NCI-H2081 treated with DMSO at 0.1 percent for 48 hours (cell line): ENCODE measurements at places on chromosomes 3 and 15.

DNA sequence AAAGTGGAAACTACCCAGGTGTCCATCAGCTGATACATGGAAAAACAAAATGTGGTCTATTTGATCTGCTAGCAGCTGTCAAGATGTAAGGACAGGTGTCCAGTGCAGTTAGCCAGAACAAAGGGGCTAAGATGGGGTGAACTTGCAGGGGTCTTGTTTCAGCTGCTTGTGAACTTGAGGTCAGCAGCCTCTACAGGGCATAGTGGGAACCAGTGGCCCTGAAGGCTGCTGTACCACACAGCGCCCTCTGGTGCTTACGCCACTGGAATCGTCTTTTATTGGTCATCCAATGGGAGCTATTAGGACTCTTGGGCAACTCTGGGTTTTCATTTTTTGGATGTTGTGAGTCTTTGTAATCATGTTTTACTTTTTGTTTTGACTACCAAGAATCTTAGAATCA, 62.2 kb upstream of the CTSH start:
- DNase-seq: no peak

GRCh38 chr3:135456108-135456790, 509.3 kb upstream of the PPP2R3A start:
- DNase-seq: no peak

GRCh38 chr3:78604341-78604740, 1163.5 kb downstream of the ROBO1 start:
- no peak for DNase-seq

GRCh38 chr3:56856752-56857151, 55.0 kb upstream of the ARHGEF3 start:
- no peak for DNase-seq

GRCh38 chr15:98955331-98955730, 52.3 kb downstream of the PGPEP1L start:
- no peak for DNase-seq

GRCh38 chr3:115912372-115912771, 289.1 kb downstream of the GAP43 start:
- DNase-seq: no peak

GRCh38 chr15:77042955-77043920, 27.7 kb downstream of the TSPAN3 start:
- DNase-seq: no peak

- DNase-seq: peak; percentile 11
Observed at GRCh38 chr3:188262913-188263683, 109.1 kb downstream of the LPP start.

- no peak for DNase-seq
Observed at GRCh38 chr15:77239882-77240608, 169.1 kb upstream of the TSPAN3 start.

DNA sequence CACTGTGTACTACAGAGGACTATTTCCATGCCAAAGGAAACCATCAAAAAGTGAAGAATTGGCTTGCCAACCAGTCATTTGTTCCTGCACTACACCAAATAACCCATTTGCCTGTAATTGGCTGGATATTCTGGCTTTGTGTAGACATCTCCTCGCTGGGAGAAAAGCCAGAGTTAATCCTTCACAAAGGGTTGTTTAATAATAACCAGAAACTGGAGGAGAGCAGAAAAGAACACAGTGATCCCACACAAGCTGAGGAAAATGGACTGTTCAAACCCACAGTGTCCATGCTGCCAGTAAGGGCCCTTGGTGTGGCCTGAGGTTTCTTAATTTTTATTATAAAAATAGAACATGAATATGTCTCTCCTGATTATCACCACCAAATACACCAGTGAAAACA, 294.0 kb downstream of the RORA start:
- DNase-seq: no peak

GRCh38 chr15:42549032-42549491, 424 bp downstream of the HAUS2 start:
- DNase-seq: no peak

- DNase-seq: no peak
Observed at GRCh38 chr3:30350901-30351300, 255.5 kb upstream of the TGFBR2 start.

DNA sequence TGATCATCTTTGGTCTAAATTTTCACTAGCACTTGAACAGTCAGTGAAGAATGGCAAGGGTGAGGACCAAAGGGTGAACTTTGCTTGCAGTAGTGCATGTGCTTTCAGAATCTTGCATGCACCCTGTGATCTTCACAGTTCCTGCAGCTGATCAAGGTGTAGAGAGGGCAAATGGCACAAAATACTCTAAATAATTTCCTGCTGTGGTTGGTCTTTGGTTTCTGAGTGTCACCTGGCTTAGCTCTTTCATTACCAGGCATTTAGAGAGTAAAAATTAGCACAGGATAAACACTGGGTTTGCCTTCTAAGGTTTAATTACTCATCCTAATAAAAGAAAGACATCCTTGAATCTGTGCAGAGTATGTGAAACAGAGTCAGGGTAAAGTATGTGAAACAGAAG, 11.4 kb downstream of the TIPARP start:
- DNase-seq: no peak

- DNase-seq: no peak
Observed at GRCh38 chr15:74316141-74316540, 51.3 kb downstream of the CYP11A1 start.

GRCh38 chr3:192273001-192273696, 454.2 kb downstream of the FGF12 start:
- DNase-seq: no peak

DNA sequence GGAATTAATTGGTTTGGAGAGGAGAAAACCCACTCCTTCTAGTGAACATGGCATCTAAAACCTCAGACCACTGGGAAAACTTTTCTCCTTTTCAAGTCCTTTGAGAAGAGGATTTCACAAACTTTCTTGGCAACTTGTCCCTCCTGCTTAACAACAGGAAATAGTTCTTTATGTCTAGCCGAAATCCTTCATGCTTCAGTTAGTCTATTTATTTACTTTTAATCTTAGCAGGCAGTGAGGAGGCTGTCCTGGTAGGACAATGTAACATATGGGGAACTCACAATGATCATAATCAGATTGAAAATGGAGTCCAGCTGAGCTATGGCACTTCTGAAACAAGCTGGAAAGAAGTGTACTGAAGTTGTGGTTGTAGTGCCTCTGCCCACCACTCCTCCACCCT, 50.6 kb downstream of the KY start:
- DNase-seq: no peak

GRCh38 chr15:95267481-95267880, 1036.1 kb downstream of the MCTP2 start:
- no peak for DNase-seq

- no peak for DNase-seq
Observed at GRCh38 chr15:81575436-81576123, 201.6 kb upstream of the TMC3 start.

- no peak for DNase-seq
Observed at GRCh38 chr15:95897651-95898050, 432.8 kb upstream of the NR2F2 start.

DNA sequence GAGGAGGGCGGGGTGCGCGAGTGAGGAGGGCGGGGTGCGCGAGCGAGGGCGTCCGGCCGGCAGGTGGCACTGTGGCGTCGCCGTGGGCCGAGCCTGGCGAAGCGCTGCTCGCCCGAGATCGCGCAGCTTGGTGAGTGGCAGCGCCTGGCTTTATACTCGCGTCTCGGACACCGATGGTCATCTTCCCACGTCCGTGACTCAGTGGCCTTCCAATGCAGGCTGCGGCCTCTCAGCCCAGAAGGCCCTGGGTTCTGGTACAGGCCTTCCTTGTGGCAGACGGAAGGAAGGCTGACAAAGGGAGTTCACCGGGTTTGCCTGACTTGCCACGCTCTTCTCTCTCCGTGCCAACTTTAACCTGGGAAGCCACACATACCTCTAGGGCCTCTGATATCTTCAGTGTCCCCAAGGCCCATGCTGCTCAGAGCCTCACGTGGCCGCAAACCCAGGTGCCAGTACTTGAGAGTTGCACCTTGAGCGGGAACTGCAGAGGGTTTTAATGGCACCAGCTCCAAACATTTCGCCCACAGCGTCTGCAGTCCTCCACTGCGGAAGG, 195.3 kb upstream of the LYSMD4 start:
- no peak for DNase-seq

GRCh38 chr3:72977060-72977808, 19.4 kb upstream of the PPP4R2 start:
- no peak for DNase-seq

GRCh38 chr3:194828926-194829325, 143.2 kb downstream of the FAM43A start:
- no peak for DNase-seq

DNA sequence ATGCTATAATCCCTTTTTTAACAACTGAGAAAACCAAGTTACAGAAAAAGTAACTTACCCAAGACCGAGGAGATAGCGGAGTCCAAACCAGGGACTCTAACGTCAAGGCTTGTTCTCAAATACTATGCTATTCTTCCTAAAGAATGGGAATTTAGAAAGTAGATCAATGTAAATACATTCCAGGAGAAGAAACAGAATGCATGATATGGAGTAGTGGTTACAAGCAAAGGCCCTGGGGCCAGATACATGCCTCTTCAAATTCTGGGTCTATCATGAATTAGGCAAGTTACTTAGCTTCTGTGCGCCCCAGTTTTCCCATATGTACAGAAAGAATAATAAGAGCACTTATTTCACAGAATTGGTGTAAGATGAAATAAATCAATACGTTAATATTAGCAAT, 102.0 kb upstream of the CHMP2B start:
- no peak for DNase-seq

DNA sequence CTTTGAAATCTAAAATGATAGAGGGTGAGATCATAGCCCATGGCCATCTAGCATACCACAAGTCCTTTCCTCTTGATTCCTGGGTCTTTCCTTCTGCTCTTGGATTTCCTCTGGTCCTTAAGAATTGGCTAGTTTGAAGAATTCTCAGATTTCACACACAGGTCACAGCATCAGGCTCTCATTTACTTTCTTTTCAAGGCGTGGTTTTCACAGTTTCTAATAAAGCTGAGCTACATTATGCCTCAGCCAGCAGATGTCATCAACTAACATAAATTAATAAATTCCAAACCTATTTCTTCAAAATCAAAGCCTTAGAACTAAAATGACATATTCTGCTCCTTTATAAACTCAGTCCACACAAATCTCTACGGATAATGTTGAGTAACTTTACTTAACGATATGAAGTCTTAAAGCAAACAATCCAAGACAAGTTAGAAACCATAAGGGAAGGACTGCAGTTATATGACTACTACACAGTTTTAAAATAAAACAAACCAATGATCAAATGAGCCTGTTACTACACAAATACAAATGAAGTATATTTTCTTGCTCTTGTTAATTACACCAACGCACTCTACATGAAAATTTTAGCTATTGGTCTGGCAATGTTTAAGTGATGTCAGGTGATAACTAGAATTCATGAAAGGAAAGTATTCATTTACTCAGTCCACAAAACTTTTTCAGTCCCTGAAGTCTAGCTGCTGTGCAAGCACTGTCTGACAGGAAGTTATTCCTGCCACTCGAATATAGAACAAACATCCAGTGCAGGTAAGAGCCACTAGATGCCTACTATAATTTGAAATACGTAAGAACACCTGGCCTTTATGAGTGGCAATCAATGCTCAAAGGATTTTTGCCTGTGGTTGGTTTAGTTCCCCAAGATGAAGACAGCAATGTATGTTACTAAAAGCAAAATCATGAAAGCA, 9.2 kb downstream of the CCDC14 start:
- peak; percentile 21 for DNase-seq

DNA sequence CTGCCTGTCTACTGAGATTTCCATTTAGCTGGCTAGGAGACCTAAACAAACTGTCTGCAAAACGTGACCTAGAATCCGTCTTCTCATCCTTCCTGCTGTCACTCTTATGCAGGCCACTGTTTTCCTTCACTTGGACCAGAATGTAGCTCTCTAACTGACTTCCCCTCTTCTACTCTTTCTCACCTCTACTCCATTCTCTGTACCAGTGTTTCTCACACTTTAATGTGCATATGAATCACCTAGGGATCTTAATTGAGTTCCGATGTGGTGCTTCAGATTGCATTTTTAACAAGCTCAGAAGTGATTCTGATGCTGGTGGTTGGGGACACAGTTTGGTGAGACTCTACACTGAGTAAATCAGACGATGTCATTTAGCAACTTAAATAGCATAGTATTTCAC, 1.6 kb upstream of the GBE1 start:
- no peak for DNase-seq

- DNase-seq: peak; percentile 23
Observed at GRCh38 chr3:173411375-173411973, 13.9 kb downstream of the NLGN1 start.

GRCh38 chr3:56985878-56986277, 74.6 kb upstream of the SPATA12 start:
- DNase-seq: no peak
